Mesothelial cell of epicardium (in vitro differentiated cells): ENCODE measurements at places on chromosomes 5 and 9.

- DNase-seq = no peak
Observed at GRCh38 chr9:16623989-16624743, 246.3 kb downstream of the BNC2 start.

- no peak for DNase-seq
Observed at GRCh38 chr5:139695178-139695573, 47.0 kb downstream of the CXXC5 start.

DNA sequence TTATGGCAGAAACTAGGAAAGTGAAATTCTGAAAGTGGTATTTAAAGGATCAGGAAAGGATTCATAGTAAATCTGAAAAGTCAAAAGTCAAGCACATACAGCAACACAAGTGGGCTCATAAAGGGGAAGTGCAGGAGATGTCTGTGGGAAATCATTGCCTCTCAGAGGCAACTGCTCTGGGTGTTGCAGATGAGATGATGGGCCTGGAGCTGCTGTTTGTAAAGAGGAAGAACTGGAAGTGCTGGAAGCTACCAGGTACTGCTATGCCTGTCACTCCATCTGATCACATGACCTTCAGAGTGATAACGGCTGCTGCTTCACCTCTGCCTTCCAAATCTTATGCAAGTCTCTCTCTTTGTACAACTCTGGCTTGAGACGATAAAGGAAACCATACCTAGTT is 55.9 kb downstream of the ADRB2 start:
- DNase-seq = no peak

- DNase-seq = no peak
Observed at GRCh38 chr5:154115291-154115690, 75.2 kb upstream of the GALNT10 start.

DNA sequence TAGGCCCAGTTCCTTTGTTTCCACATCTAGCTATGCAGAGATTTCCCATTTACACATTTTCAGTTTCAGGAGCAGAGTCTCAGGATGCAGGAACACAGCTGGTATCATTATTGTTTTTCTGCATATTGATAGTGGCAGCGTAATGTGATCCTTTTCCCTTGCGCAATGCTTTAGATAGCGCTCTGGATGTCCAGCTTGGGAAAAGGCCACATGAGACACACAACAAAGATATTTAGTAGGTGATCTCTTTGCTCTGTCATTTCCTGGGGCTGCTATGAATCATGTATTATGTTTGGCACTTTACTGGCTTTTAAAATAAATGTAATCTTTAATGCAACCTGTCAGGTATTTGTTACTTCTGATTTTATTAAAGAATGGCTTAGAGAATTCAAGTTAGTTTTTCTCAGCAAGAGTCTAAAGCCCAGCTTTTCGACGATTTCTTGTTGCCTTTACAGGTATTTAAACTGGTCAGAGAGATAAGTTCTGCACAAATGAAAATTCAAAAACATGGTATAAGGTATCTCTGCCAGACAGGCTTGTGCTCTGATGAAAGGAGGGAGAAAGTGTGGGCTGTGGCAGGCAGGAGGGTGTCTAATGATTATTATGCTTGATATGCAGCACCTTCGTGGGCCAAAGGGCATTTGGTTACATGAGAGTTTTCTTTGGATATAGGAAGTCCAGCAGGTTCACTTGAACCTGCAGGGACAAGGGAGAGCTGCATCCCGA is 42.2 kb downstream of the PTTG1 start:
- DNase-seq = no peak

DNA sequence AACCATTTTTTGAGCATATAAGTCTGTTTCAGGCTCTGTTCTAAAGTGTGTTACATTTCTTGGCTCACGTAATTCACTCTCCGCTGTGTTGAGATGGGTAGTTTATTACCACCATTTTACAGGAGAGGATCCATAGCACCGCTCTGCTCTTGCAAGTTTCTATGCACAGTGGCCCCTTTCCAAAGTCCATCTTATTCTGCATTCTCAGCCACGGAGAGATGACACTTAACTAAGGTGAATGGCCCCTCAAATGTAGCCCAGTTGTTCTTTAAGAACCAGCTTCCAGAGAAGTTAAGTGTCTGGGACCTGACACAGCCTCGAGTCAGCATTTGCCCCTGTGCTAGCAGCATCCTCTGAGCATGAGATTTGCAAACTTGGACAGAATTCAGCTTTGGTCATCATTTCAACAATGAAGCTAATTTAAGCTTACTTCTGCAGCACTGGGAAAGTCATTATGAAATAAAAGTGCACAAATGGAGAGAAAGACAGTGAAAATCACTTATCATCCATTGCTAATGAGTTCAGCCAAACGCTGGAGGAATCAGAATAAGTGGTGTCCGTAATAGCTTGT is 61.9 kb downstream of the FAM78A start:
- DNase-seq = no peak

DNA sequence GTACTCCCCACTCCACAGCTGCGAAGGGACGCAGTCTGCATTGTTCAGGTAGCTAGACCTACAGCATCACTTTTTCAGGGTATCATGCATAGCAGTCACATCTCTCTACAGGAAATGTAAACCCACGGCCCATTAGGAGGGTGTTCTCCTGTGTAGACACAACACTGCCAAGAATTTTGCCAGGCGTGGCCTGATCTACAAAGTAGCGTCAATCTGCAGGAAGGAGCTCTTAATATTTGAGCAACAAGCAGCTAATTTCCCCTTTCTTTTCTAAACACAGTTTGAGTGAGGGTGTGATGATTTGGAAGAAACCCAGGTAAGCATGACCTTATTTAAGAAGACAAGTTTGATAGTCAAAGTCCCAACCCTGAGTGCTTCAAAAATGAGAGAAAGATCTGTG is 419.0 kb downstream of the GADD45G start:
- DNase-seq = no peak

GRCh38 chr5:10384483-10384882 is 31.0 kb downstream of the MARCHF6 start:
- no peak for DNase-seq

- no peak for DNase-seq
Observed at GRCh38 chr5:2266641-2267240, 384.0 kb upstream of the IRX4 start.

DNA sequence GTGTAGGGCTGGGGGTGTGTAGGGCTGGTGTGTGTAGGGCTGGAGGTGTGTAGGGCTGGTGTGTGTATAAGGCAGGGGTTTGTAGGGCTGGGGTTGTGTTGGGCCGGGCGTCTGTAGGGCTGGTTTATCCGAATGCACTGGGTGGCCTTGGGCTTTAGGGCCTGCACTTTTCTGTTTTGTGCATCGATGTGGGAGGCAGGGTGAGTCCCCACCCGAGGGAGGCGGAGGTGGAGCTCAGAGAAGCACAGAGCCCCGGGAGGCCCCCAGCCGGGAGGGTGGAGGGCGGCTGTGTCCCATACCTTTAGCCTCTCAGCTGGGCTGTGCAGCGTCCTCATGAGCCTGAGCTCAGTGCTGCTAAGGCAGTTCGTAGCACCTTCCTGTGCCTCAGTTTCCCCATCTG is 13.5 kb downstream of the COL5A1 start:
- no peak for DNase-seq

- DNase-seq = no peak
Observed at GRCh38 chr5:180070756-180071530, 616 bp downstream of the RNF130 start.

GRCh38 chr5:135878156-135878620 is 17.5 kb downstream of the IL9 start:
- DNase-seq = peak; percentile 27

DNA sequence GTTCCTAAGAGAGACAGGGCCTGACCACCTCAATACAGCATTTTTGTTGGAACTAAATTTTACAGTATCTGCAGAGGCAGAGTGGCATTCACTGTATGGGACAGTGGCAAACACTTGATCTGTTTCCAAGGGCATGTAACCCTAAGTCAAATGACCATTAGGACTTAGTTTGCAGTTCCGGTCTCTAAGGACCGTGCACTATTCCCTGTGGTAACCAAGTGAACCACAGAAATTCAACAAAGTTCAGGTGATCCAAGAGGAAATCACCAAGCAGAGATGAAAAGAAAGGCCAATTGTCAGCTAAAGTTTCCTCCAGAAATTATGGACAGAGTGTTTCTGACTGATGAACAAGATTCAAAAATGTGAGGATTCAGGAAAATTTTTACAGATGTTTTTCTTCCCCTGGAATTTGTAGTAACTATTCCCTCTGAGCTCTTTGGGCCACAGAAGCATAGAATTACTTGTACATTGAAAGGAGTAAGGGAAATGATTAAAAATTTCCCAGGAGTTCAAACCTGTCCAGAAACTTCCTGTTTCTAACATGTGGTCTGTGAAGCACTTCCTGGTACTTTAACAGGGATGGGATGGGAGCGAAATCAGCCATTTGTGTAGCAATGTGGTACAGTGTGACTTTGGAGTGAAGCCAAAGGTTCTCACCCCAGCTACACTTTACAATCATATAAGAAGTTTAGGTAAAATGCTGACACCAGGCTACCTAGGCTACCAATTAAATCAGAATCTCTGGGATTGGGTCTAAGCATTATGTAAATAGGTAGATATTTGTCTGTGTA is 266.1 kb upstream of the MAP3K1 start:
- no peak for DNase-seq

GRCh38 chr9:33165263-33166151 is 1.6 kb downstream of the B4GALT1 start:
- no peak for DNase-seq

DNA sequence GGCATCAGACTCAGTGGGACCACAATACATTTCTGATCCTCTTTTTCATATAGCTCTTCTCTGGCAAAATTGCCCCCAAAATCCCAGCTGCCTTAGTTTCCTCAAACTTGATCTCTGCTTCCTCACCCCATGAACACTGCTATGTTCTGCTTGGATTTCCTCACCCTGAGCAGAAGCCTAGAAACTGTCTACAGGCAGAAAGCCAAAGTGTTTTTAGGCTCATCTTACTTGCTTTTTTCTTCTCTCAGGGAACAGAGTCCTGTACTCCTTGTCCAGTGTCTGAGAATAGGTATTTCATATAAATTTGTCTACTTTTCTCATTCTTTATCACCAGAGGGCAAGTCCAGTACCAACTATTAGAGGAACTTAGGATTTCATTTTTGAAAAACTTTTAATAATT is 21.5 kb upstream of the UBAP1 start:
- DNase-seq = no peak

- DNase-seq = no peak
Observed at GRCh38 chr5:84791138-84791537, 406.5 kb upstream of the EDIL3 start.

DNA sequence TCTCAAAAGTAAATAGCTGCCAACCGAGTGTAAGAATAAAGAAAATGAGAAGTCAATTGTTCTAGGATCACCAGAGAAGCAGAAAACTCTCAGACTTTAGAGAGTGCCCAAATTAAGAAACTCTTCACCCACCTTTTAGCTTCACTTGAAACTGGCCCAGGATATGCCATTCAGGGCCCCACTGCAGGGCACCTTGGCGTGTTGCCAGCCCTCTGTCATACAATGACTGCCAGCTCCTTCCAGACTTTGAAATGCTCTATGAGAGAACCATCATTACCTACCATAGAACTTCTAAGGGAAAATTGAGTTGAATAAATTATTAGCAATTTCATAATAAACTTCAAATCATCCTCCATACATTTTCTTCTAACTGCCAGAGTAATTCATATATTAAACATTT is 240.5 kb downstream of the CETN3 start:
- DNase-seq = no peak

- DNase-seq = no peak
Observed at GRCh38 chr5:14671414-14671813, 6.9 kb downstream of the OTULIN start.

GRCh38 chr9:116390303-116391228 is 237.0 kb downstream of the PAPPA start:
- DNase-seq = no peak

DNA sequence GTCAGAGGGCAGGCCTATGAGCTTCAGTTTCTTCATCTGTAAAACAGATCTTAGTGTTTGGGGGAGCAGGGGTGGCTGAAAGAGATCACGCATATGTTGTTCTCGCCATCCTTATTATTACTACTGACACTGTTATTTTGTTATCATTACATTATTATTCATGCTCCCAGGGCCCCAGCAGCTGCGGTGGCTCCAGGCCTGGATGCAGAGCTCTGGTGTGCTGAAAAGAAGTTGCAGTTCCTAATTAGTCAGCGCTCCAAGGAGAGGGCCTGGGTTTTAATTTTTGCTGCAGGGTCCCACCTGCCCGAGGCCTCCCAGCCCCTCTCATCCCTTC is 19.5 kb downstream of the CXXC5 start:
- DNase-seq = no peak

DNA sequence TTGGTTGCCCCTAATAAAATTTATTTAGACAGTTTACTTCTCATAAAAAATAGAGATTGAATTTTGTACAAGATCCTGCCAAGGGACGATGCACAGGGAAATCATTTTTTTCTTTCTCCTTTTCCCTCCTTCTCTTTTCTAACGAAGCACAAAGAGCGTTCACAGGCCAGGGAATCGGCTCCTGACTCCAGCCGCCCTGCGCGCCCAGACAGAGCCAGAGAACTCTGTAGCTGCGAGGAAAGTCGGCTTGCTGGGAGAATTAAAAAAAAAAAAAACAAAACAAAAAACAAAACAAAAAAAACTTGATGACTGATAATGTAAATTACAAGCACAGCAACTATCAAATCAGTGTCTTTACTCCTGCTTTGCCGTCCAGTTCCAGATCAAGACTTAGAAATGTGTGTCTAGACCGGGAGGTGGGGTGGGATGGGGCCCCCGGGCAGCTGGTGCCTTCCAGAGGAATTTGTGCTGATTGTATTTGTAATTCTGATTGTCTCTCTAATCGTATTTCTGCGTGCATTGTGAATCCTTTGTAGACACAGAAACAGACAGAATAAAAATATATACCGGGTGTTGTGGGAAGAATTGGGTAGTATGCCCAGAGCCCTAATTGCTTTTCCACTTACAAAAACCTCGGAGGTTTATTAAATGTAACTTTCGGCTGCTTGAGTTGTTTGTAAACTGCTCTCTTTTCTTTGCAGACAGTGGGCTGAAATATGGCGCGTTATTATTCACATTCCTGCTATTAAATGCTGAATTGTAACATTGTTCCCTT is 3.6 kb upstream of the OTP start:
- no peak for DNase-seq

DNA sequence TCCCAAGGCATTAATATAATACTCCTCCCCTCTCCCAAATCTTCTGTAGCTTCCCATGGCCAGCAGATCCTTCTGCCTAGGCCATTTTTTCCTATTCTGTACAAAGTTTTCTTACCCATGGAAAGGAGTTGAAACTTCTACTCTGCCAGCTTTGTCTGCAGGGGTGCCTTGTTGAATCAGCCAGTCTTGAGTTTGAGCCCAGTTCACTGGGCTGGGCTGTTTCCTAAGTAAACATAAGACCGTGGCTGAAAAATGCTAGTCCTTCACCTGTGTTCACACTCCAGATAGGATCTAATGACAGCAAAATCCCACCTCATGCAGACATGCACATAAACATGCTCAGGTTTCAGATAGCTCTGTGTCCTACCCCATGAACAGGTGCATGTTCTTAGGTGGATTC is 10.4 kb downstream of the TEX48 start:
- no peak for DNase-seq

GRCh38 chr9:108411632-108412031 is 444.2 kb downstream of the ACTL7B start:
- DNase-seq = no peak

DNA sequence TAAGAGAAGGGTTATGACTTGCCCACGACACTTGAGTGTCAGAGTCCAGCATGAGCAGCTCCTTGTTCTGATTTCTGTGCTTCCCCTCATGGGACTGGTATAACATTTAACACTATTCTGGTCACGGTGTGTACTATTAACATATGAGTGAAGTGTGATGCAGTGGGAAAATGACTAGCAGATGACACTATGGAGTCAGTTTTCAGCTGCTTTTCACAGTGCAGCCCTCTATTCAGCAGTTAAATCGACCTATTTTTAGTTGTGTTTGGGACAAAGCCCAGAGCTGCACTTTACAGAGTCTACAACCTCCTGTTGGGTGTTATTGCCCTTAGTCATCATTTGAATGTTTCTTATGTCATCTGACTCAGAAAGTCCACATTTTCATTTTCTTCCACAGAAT is 59.1 kb downstream of the CHSY3 start:
- no peak for DNase-seq
